ENCODE measurements at places on chromosomes 7 and 10. TPM values are rescaled to one million over a fixed set of nuclear protein-coding genes. Genes with fewer than 3 reads are reported as not detected.
A peak's percentile ranks its signal among the peaks of the same experiment; 100 is the strongest.

GRCh38 chr10:88952647-88953111, at the start of gene ACTA2:
Gene ACTA2, minus strand, starts transcription at chr10:88952773. Its CDS starts 3,843 bp downstream, at chr10:88948930.
- DNase-seq, result no peak

DNA sequence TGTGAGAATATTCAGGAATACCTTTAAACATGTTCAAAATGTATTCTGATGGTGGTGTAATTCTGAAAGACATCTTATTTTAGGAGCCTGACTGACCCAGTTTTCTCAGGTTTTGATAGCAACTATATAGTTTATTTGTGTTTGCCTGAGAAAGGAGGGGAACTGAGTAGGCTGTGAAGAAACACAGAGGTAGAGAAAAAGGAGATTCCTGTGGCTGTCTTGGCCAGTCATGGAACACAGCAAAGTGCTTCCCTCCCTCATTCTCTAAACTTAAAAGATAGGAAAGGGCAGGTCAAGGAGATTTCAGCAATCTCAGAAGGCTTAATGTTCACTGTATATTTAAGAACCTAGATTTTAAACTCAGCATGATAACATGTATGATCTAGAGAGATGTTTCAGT, 43.5 kb downstream of the ZMYND11 start:
- DNase-seq, result no peak

GRCh38 chr7:101017064-101017777, 2.7 kb upstream of the MUC17 start:
- DNase-seq, result peak; percentile 92

GRCh38 chr10:45224219-45224841, 91.1 kb downstream of the OR13A1 start:
- DNase-seq, result no peak

DNA sequence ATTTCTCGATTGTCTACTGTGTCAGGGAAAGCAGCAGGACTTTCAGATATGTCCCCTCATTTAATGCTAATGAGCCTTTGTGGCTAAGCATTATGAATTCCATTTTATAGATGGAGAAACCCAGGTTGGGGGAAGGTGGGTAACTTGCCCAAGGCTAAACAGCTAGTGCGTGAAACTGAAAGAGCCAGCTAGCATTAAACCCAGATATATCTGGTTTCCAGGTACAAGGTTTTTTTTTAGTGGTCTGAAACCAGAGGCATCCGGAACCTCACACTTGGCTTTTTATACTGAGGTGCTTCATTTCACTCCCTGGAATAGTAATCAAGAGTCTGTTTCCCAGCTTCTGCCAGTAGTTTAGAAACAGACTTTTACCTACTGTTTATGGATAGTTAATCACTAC, 694.8 kb downstream of the PHTF2 start:
- DNase-seq, result no peak

The ADARB2 gene
- total RNA-seq, result 1.3 TPM

- no peak for DNase-seq
These were observed 222.9 kb upstream of the KMT2E start for GRCh38 chr7:104791080-104791479.

- no peak for DNase-seq
These were observed 33.9 kb upstream of the ZNF273 start for GRCh38 chr7:64869121-64869725.

DNA sequence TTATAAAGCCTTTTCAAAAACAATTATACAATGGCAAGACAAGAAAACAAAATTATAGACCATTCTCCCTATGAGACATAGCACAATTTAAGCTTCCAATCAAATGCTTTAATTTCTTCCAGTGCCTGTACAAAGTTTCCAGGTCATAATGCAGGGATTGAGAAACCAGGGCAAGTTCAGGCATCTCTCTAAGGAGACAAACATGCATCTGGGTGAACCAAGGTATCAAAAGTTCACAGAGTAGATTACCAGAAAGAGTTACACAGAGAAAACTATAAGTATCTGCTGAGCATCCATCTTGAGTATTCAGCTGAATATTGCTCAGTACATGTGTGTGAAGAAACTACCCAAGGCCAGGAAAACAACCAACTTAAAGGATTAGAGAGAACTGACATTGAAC, 89.1 kb downstream of the COL28A1 start:
- DNase-seq, result no peak

GRCh38 chr10:131649617-131650016, 251.2 kb upstream of the PPP2R2D start:
- no peak for DNase-seq

The GRK5 gene
- total RNA-seq, result 15.6 TPM
